ENCODE measurements at places on chromosomes 3 and 15.

- no peaks in the 10 kb centered on the region for H3K36me3 ChIP-seq
- no peak overlapping the region for H3K4me3 ChIP-seq
- H3K27me3 ChIP-seq = no peaks in the 10 kb centered on the region
- H3K4me1 ChIP-seq = no peaks in the 10 kb centered on the region
These were observed 33.4 kb upstream of the PCSK6 start for GRCh38 chr15:101522621-101523559.

DNA sequence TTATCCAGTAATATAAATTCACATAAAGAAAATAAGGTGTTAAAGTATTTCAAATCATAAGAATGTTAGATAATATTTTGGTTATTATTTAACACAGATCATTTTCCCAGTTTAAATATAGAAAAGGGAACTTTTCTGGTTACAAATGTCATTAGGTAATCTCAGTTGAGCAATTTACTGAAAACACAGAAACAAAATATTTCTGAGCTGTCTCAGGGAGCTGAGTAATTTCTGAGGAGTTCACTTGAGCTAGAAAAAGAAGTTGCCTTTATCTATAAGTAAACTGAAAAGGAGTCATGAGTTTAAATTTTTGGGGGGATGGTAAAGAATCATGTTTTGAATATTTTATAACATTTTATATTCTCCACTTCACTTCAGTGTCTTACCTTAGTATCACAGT, 855.4 kb upstream of the ARPP21 start:
- no peaks in the 10 kb centered on the region for H3K27me3 ChIP-seq
- H3K36me3 ChIP-seq = no peaks in the 10 kb centered on the region
- peaks cover 2% of the 10 kb centered on the region for H3K4me1 ChIP-seq
- DNase-seq = no peak

- H3K4me1 ChIP-seq = no peaks in the 10 kb centered on the region
- H3K27me3 ChIP-seq = no peaks in the 10 kb centered on the region
- no peak for DNase-seq
- H3K36me3 ChIP-seq = no peaks in the 10 kb centered on the region
- H3K4me3 ChIP-seq = no peak overlapping the region
These were observed 86.8 kb upstream of the NR2F2 start for GRCh38 chr15:96243701-96244100.

DNA sequence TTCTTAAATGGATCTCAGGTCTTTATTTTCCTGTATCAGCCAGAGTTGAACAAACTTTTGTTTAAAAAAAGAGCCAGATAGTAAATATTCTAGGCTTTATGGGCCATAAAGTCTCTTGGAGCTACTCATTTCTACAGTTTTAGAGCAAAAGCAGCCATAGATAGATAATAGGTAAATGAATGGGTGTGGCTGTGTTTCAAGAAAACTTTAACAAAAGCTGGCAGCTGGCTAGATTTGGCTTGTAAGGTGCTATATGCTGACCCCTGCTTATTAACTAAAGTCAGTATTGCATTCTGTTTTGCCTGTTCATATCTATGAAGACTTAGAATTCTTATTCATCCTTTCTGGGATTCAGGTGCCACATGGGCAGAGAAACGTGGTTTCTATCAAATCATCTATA, 29.0 kb downstream of the MFN1 start:
- no peaks in the 10 kb centered on the region for H3K27me3 ChIP-seq
- no peak for DNase-seq
- H3K36me3 ChIP-seq = peaks cover 4% of the 10 kb centered on the region
- H3K4me3 ChIP-seq = no peak overlapping the region
- no peak overlapping the region for H3K27ac ChIP-seq

DNA sequence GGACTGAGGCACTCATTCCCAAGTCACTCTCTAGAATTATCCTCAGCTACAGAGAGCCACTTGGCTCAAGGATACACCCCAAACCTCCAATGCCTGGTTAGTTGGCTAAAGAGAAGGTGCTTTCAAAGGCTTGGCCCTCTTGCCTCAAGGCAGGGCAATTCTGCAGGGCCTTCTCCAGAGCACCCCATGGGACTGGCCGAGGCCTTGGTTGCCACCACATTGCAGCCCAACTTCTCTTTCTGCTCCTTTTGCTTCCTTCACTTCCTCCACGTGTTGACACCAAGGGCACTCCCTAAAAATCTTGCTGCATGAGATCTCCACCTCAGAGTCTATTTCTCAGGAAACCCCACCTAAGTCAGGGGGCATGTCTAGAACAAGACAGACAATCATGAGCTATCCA, 36.7 kb downstream of the MEGF11 start:
- H3K4me1 ChIP-seq = no peaks in the 10 kb centered on the region
- DNase-seq = no peak
- H3K36me3 ChIP-seq = no peaks in the 10 kb centered on the region
- no peaks in the 10 kb centered on the region for H3K27me3 ChIP-seq
- H3K4me3 ChIP-seq = no peak overlapping the region

- no peaks in the 10 kb centered on the region for H3K36me3 ChIP-seq
- H3K27ac ChIP-seq = no peak overlapping the region
- H3K27me3 ChIP-seq = peaks cover 25% of the 10 kb centered on the region
- H3K4me3 ChIP-seq = peak overlapping the region; percentile 40
These were observed 1.5 kb downstream of the MEGF11 start for GRCh38 chr15:66251790-66252684.

DNA sequence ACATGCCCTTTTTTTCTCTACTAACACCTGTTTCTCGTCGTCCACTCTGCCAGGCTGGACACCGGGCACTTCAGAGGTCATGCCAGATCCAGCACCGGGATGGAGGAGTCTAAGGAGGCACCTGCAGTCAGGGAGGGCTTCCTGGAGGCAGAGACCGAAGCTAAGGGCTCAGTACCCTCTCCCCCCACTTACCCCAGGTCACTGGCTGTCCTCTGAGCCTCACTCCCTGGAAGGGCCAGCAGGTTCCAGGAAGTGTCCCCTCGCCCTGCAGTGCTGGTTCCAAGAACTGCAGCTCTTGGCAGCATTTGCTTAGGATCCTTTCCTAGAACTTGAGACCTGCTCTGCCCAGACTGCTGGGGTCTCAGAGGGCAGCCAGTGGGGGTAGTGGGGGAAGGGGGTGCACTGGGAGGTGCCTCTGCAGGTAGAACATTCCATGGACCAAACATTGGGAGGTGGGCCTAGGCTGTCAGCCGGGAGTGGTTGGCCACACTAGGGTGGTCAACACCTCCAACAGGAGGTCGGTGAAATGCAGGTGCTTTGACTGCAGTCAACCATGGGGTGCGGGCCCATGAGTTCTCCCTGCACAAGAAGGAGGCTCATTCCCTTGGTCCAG, 11.3 kb downstream of the CISH start:
- no peaks in the 10 kb centered on the region for H3K4me1 ChIP-seq
- no peaks in the 10 kb centered on the region for H3K36me3 ChIP-seq
- H3K27me3 ChIP-seq = no peaks in the 10 kb centered on the region
- DNase-seq = no peak

GRCh38 chr3:42263354-42264346, 2.3 kb downstream of the CCK start:
- no peak overlapping the region for H3K27ac ChIP-seq
- H3K27me3 ChIP-seq = peaks cover 19% of the 10 kb centered on the region
- peak; percentile 36 for DNase-seq
- no peaks in the 10 kb centered on the region for H3K4me1 ChIP-seq

- no peak overlapping the region for H3K4me3 ChIP-seq
- DNase-seq = no peak
- no peaks in the 10 kb centered on the region for H3K4me1 ChIP-seq
- no peak overlapping the region for H3K27ac ChIP-seq
- no peaks in the 10 kb centered on the region for H3K27me3 ChIP-seq
These were observed 339.3 kb downstream of the NSUN3 start for GRCh38 chr3:94402126-94402525.

GRCh38 chr15:97955035-97955434, 5.5 kb upstream of the ARRDC4 start:
- H3K4me1 ChIP-seq = no peaks in the 10 kb centered on the region
- no peak overlapping the region for H3K27ac ChIP-seq
- H3K27me3 ChIP-seq = no peaks in the 10 kb centered on the region
- H3K36me3 ChIP-seq = no peaks in the 10 kb centered on the region
- DNase-seq = no peak
- no peak overlapping the region for H3K4me3 ChIP-seq

- no peak for DNase-seq
- no peaks in the 10 kb centered on the region for H3K27me3 ChIP-seq
- no peak overlapping the region for H3K4me3 ChIP-seq
- H3K36me3 ChIP-seq = no peaks in the 10 kb centered on the region
- no peak overlapping the region for H3K27ac ChIP-seq
- H3K4me1 ChIP-seq = no peaks in the 10 kb centered on the region
These were observed 75.0 kb upstream of the MBNL1 start for GRCh38 chr3:152193673-152194267.

DNA sequence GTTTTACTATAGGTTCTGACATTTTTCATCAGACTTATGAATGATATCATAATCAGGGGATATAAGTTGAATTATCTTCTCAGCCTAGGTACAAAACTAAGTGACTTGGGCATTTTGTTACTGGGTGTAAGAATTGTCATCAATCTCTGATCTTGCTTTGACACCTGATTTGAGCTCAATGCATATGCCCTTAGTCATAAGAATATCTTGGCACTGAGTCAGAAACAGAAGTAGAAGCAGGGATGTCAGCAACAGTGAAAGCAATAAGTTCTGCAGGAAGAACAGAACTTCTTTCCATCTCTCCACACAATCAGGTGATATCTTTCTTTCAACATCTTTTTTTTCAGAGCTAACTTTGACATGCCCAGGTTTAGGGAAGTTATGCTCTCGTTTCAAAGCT, 14.6 kb downstream of the SLITRK3 start:
- H3K27ac ChIP-seq = no peak overlapping the region
- DNase-seq = peak; percentile 56
- H3K4me3 ChIP-seq = no peak overlapping the region
- H3K36me3 ChIP-seq = no peaks in the 10 kb centered on the region
- no peaks in the 10 kb centered on the region for H3K4me1 ChIP-seq

- H3K4me3 ChIP-seq = no peak overlapping the region
- H3K27me3 ChIP-seq = no peaks in the 10 kb centered on the region
- DNase-seq = no peak
- H3K4me1 ChIP-seq = no peaks in the 10 kb centered on the region
These were observed 1370.6 kb downstream of the SI start for GRCh38 chr3:163707659-163708058.

- H3K27ac ChIP-seq = no peak overlapping the region
- H3K27me3 ChIP-seq = no peaks in the 10 kb centered on the region
- peaks cover 16% of the 10 kb centered on the region for H3K36me3 ChIP-seq
- peak; percentile 50 for DNase-seq
- no peaks in the 10 kb centered on the region for H3K4me1 ChIP-seq
- no peak overlapping the region for H3K4me3 ChIP-seq
These were observed 19.9 kb upstream of the LRRC2 start for GRCh38 chr3:46585799-46586693.

DNA sequence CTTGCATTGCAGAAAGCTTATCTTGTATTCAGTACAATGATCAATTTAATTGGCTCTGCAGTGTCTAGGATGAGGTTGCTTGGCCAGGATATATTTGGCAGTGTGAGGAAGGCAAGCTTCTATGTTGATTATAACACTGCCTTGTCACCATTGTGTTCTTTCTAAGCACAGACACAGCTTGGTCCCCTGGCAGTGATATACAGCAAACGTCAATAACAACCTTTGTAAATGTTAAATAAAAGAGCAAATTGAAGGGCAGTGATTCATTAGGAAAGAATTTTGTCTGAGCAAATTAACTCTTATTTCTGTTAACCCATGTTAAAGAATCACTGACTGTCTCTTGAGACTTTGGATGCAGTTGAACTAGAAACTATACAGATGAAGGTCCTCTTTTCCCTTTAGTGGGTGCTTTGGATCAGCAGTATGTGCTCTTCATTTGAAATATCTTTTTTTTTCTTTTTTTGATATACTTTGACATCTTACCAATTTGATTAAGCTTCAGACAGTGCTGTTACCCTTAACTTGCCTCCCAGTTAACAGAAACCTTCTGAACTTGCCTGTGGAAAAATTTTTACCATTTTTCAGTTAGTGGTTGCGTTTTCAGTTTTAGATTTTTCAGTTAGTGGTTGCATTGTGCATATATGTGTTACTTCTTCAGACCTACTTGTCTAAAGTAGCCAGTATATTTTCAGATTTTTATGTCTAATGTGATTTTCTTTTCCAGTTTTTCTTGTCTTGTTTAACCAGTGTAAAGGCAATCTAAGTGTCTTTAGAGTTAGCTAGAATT, 199.8 kb downstream of the TCF12 start:
- peaks cover 2% of the 10 kb centered on the region for H3K4me1 ChIP-seq
- DNase-seq = peak; percentile 52
- H3K27me3 ChIP-seq = no peaks in the 10 kb centered on the region
- no peaks in the 10 kb centered on the region for H3K36me3 ChIP-seq

- peaks cover 3% of the 10 kb centered on the region for H3K36me3 ChIP-seq
- H3K4me1 ChIP-seq = no peaks in the 10 kb centered on the region
- no peak overlapping the region for H3K27ac ChIP-seq
- no peak for DNase-seq
- no peak overlapping the region for H3K4me3 ChIP-seq
- no peaks in the 10 kb centered on the region for H3K27me3 ChIP-seq
These were observed 9.3 kb downstream of the ARIH2 start for GRCh38 chr3:48927928-48928327.

DNA sequence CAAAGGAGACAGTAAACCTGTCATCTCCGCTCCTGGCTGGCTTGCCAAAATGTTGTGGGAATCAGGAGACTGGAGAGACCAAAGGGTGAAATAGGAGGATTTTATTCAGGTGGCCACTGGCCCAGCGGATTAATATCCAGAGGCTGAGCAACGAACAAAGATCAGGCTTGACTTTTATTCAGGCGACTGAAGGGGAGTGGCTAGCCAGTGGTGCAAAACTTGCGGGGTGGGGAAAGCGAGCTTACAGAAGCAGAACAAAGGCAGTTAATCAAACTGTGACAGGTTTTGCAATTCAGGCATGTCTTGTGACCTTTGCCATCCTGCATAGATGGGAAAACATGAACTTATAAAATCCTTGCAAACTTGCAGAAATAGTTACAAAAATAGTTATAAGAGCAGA, 19.8 kb upstream of the ACAD9 start:
- H3K27ac ChIP-seq = no peak overlapping the region
- H3K4me1 ChIP-seq = no peaks in the 10 kb centered on the region
- no peak overlapping the region for H3K4me3 ChIP-seq

- H3K27me3 ChIP-seq = no peaks in the 10 kb centered on the region
- H3K36me3 ChIP-seq = no peaks in the 10 kb centered on the region
- no peak for DNase-seq
- H3K4me1 ChIP-seq = peaks cover 4% of the 10 kb centered on the region
These were observed 1.1 kb downstream of the TICRR start for GRCh38 chr15:89576417-89576773.

- peak; percentile 2 for DNase-seq
- no peak overlapping the region for H3K4me3 ChIP-seq
These were observed 636.4 kb upstream of the DPPA4 start for GRCh38 chr3:109973733-109974132.

Data from mesendoderm (in vitro differentiated cells).